Sigmoid colon (tissue), 7 donors: ENCODE measurements at places on chromosomes 2 and 18. TPM values are rescaled to one million over a fixed set of nuclear protein-coding genes. Genes with fewer than 3 reads are reported as not detected.
A peak's percentile ranks its signal among the peaks of the same experiment; 100 is the strongest.

GRCh38 chr18:51664236-51664635, 466.8 kb upstream of the MEX3C start:
- DNase-seq: no peak
- H3K4me3 ChIP-seq: no peak overlapping the region
- H3K4me1 ChIP-seq: no peaks in the 10 kb centered on the region
- no peaks in the 10 kb centered on the region for H3K27me3 ChIP-seq

DNA sequence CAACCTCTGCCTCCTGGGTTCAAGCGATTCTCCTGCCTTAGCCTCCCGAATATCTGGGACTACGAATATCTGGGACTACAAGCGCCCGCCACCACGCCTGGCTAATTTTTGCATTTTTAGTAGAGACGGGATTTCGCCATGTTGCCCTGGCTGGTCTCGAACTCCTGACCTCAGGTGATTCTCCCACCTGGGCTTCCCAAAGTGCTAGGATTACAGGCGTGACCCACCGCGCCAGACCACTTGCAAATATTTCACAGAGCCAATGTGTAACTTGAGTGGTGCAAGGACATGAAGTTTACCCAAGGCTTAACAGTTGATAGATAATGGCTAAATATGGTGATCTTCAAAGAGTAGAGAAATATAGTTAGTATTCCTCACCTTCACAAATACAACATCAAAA, 14.1 kb upstream of the MTIF2 start:
- no peaks in the 10 kb centered on the region for H3K27me3 ChIP-seq
- H3K4me3 ChIP-seq: no peak overlapping the region
- H3K4me1 ChIP-seq: peaks cover 15% of the 10 kb centered on the region
- DNase-seq: no peak
- no peaks in the 10 kb centered on the region for H3K36me3 ChIP-seq
- H3K27ac ChIP-seq: peak overlapping the region; percentile 96

DNA sequence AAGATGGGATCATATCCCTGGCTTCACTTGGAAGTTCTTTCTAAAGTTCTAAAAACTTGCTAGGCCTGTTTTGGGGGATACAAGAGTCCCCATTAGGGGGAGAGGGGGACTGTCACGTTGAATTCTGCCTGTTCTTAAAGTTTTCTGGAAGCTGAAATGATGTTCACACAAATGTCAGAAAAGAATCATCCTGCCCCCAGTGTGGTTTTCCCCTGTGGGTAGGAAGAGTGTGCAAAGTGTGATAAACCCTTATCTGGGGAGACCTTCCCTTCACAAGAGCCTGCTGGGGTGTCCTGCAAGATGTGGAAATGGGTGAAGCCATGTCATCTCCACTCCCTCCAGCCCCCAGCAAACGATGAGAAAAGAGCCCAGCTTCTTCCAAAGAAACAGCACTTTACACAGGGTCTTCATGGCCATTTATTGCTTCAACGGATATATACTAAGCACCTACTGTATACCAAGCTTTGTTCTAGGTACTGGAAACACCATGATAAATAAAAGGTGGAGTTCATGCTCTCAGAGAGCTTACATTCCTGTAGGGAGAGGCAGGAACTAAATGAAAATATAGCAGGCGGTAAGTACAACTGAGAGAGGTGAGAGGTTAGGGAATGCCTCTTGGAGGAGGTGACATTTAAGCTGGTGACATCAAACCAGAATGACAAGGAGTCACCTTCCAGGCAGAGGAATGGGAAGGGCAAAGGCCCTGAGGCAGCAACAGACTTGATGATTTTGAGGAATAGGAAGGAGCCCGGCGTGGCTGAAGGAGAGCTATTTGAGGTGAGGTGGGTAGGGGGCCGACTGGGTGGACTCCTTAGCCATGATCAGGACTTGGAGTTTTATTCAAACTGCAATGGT, 1.6 kb downstream of the MFSD2B start:
- no peak for DNase-seq
- no peaks in the 10 kb centered on the region for H3K36me3 ChIP-seq
- no peak overlapping the region for H3K4me3 ChIP-seq
- H3K27ac ChIP-seq: no peak overlapping the region

DNA sequence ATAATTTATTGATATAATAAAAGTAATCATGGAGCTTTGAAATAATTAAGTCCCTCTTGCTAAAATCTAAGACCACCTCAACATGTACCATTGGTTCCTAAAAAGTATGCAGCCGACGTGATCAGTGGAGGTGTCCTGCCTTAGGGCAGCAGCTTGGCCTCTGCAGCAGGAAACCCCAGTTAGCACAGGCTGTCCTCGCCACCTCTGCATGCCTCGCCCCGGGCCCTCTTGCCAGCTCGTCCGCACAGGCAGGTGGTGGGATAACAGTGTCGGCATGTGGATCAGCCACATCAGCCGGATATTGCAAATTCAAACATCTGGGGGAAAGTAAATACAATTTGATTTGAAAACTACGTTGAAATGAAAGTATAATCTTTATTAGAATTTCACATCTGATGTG, 22.9 kb downstream of the COA5 start:
- DNase-seq: no peak
- H3K4me3 ChIP-seq: no peak overlapping the region
- H3K27me3 ChIP-seq: no peaks in the 10 kb centered on the region
- no peak overlapping the region for H3K27ac ChIP-seq
- peaks cover 17% of the 10 kb centered on the region for H3K36me3 ChIP-seq
- no peaks in the 10 kb centered on the region for H3K4me1 ChIP-seq

DNA sequence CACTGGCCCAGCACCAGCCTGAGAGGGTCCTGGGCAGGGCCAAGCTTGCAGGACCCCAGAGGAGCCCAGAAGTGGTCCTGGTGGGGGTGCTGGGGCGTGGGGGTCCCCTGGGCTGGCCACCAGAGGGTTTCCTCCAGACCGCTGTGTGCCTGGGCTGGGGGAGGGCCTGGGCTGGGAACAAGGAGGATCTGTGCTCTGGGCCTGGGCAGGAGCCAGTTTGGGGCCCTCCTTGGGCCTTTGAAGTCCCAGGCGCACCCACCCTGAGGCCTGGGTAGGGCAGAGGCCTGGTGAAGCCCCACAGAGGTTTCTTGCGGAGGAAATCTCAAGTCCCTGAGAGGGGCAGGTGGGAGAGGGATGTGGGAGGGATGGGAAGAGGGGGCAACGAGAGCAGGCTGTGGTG, 63.4 kb upstream of the GPC1 start:
- H3K4me3 ChIP-seq: no peak overlapping the region
- H3K36me3 ChIP-seq: no peaks in the 10 kb centered on the region
- H3K4me1 ChIP-seq: no peaks in the 10 kb centered on the region
- H3K27ac ChIP-seq: no peak overlapping the region
- DNase-seq: no peak

The RMND5A gene
- polyA plus RNA-seq: 29.4 TPM

DNA sequence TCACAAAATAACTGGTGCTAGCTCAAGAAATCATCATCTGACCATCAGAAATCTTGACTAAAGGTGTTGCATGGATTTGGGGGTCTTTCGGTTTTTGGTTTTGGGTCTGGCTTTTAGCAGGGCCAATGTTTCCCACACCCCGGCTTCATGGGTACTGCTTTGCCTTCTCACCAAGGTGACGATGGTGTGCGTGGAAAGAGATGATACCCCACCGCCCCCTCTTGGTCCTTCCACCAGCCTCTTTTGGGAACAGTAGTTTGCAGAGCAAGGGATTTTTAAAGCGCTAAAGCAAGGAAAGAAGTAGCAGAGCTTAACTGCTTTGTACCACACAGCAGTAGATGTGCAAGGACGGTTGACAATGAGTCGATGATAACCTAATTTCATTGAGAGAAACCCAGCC, 42.3 kb downstream of the BOLA3 start:
- no peak overlapping the region for H3K27ac ChIP-seq
- DNase-seq: no peak
- H3K36me3 ChIP-seq: peaks cover 7% of the 10 kb centered on the region
- no peaks in the 10 kb centered on the region for H3K4me1 ChIP-seq
- no peak overlapping the region for H3K4me3 ChIP-seq

DNA sequence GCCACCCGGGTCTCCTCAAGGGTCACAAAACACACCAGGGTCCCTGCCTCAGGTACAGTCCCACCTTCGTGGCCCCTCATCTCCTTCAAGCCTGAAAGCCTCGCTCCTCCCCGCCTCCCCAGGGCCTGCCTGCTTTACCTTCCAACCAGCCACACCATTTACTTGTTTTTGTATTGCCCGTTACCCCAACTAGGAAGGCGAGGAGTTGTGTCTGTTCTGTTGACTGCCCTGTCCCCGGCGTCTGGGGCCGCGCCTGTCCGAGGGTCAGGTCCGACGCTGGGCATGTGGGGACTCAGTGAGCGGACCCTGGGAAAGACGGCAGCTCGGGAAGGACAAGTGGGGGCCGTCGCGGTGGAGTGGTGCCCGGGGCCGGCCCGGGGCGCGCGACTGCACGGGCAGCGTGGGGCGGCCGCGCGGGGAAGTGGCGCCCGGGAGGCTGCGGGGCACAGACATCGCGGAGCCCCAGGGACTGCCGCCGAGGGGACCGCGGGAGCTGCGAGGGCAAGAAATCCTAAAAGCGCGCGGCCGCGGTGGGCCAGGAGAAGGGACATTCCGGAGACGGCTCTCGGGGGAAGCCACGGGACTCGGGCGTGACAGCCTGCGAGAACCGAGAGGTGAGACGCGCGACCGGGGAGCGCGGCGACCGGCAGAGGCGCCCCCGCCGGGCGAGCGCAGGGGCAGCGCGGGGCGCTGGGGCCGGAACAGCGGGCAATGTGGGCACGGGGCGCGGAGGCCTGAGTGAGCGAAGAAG, 797 bp upstream of the GRHL1 start:
- DNase-seq: peak; percentile 75
- peak overlapping the region; percentile 81 for H3K27ac ChIP-seq
- H3K36me3 ChIP-seq: no peaks in the 10 kb centered on the region
- peaks cover 9% of the 10 kb centered on the region for H3K4me1 ChIP-seq
- H3K4me3 ChIP-seq: peak overlapping the region; percentile 87

- no peaks in the 10 kb centered on the region for H3K27me3 ChIP-seq
- peaks cover 65% of the 10 kb centered on the region for H3K4me1 ChIP-seq
- H3K27ac ChIP-seq: peak overlapping the region; percentile 59
- no peaks in the 10 kb centered on the region for H3K36me3 ChIP-seq
- DNase-seq: no peak
These were observed 85.6 kb downstream of the PRKCE start for GRCh38 chr2:45736757-45737704.

GRCh38 chr2:217028128-217028527, 168.3 kb upstream of the TNP1 start:
- H3K36me3 ChIP-seq: no peaks in the 10 kb centered on the region
- no peaks in the 10 kb centered on the region for H3K4me1 ChIP-seq
- no peaks in the 10 kb centered on the region for H3K27me3 ChIP-seq
- no peak for DNase-seq
- H3K4me3 ChIP-seq: no peak overlapping the region

DNA sequence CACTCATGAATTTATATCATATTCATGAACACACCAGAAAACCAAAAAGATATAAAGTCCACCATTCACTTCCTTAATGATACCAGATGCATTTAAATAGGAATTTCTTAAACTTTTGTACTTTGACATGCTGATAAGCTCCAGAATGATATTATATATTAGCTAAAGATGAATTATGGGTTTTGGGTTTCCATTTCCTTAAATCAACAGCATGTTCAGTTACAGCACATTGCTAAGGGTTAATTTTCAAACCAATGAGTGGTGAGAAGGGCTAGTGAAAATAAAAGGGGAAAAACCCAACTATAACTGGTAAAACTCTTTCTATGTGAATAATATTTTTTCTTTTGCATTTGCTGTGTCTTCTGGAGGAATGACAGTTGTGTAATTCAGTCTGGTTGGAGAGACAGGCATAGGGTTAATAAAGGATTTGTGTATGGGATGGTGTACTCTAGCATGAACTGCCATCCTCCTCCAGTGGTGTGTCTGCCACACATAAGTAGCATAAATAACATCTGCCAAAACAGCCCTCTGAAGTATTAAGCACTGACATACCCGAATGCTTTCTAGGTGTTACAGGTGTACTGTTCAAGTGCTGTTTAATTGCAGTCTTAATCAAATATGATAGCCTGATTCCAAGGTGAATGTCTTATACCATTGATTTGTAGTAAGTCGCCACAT, 19.3 kb upstream of the CPS1 start:
- no peak for DNase-seq
- H3K36me3 ChIP-seq: no peaks in the 10 kb centered on the region
- no peaks in the 10 kb centered on the region for H3K4me1 ChIP-seq

The IL36B gene
- polyA plus RNA-seq: not detected
